ENCODE measurements at places on chromosomes 6 and 20. TPM values are rescaled to one million over a fixed set of nuclear protein-coding genes. Genes with fewer than 3 reads are reported as not detected.

DNA sequence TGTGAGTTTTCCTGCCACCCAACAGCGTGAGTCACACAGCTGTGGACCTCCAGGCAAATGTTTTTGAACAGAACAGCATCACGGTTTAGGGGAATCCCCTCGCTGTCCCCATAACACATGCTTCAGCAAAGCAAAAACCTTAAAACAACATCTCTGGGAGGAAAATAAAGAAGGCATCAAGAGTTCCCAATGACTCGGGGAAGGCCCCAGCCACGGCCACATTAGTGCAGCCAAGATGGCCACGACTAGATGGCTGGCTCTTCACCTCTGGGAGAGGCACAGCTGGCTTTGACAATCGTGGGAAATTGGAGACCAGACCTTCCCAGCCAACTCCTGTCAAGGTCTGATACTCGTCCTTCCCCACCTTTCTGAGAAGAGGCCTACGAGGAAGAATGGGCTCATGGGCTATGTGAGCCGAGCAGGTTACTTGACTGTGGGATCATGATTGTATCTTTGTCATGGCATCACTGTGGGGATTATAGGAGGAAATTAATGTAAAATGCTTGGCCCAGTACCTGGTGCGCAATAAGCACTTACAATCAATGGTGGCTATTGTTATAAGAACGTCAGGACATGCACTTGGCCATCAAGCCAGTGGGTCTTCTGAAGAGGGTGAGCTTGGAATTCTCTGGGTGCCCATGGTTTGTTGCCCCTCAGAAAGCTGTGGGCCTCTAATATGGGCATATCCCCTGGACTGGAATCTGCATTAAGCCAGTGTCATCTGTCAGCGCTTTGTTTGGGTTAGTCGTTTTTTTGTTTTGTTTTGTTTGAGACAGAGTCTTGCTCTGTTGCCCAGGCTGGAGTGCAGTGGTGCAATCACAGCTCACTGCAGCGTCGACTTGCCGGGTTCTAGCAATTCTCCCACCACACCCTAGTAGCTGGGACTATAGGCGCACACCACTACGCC is 43.6 kb downstream of the FGD2 start:
- DNase-seq = no peak

DNA sequence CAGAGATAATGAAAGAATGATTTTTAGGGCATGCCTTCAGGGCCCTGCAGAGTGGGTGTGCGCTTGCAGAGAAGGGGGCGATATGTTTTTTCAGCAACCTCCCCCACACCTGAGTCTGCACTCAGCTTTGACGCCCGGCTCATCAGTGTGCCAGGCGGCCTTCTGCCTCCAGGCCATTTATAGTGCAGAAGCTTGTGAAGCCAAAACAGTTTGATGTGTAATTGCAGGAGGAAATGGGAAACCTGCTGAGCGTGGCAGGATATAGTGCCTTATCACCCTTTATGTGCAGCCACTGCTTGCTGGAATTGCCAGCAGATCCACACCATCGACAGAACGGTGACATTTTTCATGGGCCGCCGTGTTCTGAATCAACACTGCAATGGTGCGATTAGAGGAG is 178.2 kb downstream of the CDH4 start:
- no peak for DNase-seq

Gene ASIP
- not detected for total RNA-seq

DNA sequence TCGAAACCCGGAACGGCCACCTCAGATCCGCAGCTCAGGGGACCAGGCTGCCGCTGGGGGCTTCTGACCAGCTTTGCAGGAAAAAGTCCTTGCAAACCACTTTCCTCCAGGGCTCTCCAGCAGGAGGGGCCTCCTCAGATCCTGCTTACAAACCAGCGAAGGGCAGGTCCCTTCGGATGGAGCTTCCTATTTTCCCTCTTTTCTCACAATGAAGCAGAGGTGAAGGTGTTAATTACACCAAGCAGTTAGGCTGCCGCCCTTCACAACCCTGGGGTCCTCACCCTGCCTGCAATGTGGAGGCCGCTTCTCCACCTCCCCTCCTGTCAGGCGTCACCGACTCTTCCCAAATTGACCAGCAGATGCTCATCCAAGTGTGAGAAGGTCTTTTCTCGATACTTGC is 5.7 kb downstream of the ARHGAP40 start:
- DNase-seq = no peak

- DNase-seq = peak; percentile 67
Observed at GRCh38 chr6:31246051-31246521, 25.8 kb downstream of the HLA-C start.

- no peak for DNase-seq
Observed at GRCh38 chr6:81751388-81752083, 945 bp downstream of the TENT5A start.

All from Panc1 (cell line).